Brain pericyte (primary cell): ENCODE measurements at places on chromosomes 11 and 22.

- DNase-seq = no peak
These were observed 6.4 kb downstream of the BIRC3 start for GRCh38 chr11:102323542-102324251.

DNA sequence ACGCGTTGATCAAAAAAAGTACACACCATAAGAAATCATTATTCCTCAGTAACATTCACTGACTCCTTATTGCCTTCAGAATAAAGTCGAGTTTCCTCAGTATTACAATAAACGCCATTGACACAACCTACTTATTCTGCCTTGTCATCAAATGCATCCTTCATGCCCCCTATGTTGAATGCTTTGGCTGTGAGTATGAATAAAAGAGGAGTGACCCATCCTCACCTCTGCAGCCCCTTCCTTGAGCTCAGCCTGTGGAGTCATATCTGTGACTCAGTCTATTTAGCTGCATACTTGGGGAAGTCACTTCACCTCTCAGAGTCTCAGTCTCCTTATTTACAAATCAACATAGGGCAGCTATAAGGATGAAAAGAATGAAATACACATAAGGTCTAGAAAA, 65.1 kb downstream of the USP35 start:
- DNase-seq = no peak

DNA sequence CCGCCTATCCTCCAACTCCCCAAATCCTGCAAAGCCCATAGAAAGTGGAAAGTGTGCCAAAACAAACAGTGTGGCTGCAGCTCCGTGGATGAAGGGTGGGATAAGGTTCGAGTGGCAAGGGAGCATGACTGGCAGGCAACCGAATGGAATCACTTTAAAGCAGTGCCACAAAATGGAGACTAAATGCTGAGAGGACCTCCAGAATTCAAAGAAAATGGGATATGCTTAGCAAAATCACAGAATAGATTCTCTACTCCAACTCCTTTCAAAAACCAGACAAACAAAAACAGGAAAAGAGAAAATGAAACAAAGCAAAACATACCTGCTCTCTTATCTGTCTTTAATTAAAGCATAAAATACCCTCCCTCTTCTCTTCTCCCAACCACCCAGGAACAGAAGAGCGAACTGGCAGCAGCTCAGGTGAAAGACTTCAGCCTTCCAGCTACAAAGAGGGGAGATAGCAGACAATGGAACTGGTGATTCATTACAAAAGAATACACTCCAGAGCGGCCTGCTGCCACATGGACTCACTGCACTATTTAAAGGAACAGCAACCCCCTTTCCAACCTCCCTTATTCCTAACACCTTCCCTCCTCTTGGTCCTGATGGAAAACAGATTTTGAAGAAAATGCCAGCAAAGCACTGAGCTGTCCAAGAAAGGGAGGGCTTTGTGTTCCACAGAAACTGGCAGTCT, 118.5 kb downstream of the APOL5 start:
- DNase-seq = no peak

GRCh38 chr11:17988465-17988864, 24.4 kb downstream of the SERGEF start:
- DNase-seq = no peak

GRCh38 chr11:102614485-102614884, 10.6 kb downstream of the MMP20 start:
- no peak for DNase-seq

GRCh38 chr11:121452609-121453150, at the start of gene SORL1-AS1:
Gene SORL1-AS1, minus strand, starts transcription at chr11:121452967.
- no peak for DNase-seq

- DNase-seq = no peak
These were observed 187.8 kb upstream of the ISX start for GRCh38 chr22:34878171-34878570.

DNA sequence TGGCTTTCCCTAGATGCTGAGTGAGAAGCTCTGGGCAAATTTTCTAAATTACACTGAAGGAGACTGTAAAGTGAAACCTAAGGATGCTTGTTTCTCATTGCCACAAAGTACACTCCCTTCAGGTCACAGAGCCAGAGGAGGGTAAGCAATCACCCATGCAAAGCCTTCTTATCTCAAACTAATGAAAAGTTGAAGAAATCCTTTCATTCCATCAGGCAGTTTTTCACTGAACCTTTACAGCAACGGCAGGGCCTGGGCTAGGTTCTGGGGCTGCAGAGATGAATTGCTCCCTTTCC, 106.2 kb downstream of the RASSF10 start:
- no peak for DNase-seq

DNA sequence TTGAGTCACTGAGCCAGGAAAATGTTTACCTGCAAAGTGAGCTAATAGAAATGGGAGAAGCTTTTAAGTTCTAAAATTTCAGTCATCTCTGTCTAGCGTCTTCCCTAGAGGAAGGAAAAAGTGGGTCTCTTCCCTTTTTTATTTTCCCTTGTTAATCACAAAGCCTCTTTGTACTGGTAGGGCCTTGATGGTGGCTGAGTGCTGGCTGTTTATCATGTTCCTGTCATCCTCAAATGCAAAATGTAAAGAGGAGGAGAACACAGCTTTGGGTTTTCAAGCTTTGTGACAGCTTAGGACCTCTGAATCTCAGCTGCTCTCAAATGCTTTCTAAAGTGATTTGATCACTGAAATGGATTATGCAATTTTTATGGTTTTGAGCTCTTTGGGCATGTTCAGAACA, 222.0 kb downstream of the TMEM135 start:
- no peak for DNase-seq

DNA sequence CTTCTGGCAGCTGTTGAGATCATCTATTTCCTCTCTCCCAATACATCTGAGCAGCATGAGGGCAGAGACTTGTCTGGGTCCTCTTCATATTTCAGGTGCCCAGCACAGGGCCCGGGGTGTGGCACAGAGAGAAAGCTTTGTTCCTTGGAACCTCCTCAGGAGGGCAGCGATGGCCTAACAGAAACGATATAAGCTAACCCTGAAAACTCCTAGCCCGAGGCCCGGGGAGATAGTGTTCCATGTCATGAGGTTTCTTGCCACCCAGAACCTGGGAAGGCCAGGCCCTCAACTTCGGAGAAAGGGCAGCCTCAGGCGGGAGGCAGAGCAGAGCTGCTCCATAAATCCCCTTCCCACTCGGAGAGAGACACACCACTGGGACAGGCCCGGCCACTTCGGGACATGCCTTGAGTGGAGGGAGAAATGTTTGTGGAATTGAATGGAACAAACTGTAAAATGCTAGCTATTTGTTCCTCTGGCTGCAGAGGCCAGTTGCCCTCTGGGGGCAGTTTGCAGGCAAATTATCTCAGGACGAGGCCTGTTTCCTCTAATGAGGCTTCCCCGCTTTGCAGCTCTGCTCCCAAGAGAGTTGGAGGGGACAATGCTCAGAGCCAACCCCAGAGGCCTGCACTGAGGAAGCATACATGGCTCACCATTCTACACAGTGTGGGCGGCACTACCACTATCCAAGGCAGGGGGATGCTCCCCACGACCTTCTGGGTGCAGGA, 11.6 kb downstream of the ARRB1 start:
- no peak for DNase-seq

DNA sequence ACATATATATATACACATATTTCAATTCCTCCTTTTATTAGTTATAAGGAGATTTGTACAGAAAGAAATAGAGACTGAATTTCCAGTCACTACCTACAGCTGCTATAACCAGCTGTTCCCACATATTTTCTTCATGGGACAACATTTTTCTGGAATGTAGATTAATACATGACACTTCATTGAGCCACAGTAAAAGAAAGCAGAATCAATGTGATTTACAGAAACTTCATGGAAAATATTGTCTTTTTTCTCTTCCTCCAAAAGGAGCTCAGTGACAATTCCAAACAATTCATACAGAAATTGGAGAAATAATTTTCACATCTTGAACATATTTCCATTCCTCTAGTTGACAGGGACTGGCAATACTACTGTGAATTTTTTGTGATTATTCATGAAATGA, 249.2 kb downstream of the DLG2 start:
- no peak for DNase-seq
